ENCODE measurements at places on chromosomes 5 and 9.

GRCh38 chr5:151643388-151643787 is 43.3 kb downstream of the SPARC start:
- DNase-seq: no peak

DNA sequence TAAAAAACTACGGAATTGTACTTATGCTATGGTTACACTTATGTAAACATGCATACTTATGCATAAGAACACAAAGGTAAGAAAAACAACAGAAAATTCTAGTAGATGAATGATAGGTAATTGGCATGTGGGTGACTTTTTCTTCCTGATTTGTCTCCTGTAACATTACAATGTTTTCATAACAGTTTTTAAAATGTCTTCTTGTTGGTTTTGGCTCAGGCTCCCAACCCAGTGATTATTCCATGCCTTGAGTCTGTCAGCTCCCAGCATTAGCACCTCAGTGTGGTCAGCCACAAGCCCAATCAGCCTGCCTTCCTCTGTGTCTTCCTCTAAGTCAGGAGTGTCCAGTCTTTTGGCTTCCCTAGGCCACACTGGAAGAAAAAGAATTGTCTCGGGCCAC is 7.9 kb upstream of the FOXE1 start:
- DNase-seq: no peak

DNA sequence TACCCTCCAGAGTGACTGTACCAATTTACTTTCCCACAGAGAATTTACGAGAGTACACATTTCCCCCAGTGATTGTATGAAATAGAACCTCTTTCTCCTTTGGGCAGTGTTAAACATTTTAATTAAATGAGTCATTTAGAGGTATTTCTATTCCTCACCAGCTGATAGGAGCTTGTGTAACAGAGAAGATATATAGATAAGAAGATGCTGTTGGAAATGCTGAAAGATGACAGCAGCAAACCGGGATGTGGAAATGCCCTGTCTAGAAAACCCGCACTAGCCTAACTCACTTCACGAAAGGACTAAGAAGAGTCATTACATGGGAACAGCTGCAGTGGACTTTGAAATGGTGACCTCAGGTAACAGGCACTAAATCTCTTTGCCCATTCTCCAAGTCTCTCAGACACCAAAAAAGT is 68.3 kb downstream of the LPAR1 start:
- DNase-seq: no peak

- no peak for DNase-seq
Measured at GRCh38 chr5:74903165-74903787, 37.1 kb upstream of the FAM169A start.

DNA sequence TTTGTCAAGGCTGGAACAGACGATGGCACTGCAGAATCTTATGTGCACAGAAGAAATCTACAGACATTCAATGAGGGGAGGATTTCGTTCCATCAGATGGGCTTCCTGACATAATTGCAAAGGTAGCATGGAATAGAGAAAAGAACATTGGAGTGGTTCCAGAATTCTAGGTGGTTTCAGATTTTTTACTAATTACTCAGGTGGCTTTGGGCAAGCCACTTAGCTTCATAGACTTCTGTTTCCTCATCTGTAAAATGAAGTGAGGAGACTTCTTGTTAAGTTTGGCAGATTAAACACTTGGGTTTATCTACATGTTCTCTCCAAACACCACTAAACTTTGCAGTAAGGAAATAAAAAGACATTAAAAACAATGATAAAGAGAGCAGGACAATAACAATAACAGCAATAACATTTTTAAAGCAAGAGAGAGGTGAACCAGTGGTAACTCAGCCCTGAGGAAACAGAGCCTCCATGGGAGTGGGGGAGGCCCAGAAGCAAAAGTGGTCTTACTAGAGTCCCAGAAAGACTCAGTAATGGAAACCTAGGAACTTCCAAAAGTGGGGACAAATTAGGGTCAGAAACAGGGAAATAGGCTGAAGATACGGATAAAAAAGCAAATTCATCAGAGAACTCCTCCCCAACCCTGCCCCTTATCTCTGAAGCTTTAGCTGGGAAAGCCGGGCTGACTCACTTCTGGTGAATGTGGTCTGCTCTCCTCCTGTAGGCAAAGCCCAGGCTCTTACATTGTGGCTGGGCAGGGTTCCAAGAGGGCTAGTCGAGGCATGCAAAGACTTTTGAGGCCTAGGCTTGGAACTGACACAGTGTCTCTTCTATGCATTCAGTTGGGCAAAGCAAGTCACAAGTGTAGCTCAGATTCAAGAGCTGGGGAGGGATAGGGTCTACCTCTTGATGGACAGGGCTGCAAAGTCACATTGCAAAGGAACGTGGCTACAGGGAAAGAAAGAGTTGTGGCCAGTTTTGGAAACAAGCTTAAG is 11.8 kb upstream of the ACTBL2 start:
- no peak for DNase-seq

- no peak for DNase-seq
Measured at GRCh38 chr5:5421149-5421960, 1.1 kb upstream of the ICE1 start.

DNA sequence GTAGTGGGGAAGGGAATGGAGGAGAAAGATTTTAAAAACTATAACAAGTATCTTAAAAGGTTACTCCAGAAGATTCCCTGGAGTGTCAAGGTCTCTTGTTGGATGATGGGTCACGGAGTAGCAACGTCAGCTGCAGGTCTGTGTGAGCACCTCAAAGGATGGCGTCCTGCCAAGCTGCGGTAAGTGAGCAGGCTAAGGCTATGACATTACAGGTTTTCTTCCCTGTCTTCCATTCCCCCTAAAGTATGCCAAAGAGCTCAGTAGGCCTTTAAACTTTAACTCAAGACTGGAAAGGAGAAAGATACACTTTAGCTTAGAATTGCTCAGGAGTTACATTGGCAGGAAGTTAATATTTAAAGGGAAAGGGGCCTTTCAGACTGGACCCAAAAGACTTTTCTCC is 17.5 kb downstream of the SPOCK1 start:
- no peak for DNase-seq

DNA sequence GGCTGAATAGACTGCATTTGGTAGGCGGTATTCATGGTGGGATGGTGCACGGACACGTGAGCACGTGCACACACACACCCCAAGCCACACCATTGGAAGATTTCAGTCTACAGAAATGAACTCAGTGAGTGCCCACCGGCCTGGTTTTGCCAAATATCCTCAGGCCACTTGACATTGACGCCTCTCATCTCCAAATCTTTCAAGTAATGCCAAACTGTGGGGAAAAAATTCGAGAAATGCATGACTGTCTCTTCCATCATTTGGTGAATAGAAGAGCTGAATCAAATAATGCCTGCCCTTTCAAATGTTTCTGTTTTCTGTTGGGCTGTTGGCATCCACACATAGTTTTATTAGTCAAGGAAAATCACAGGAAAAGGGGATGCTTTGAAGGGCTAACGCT is 182.3 kb upstream of the EFNA5 start:
- DNase-seq: no peak

GRCh38 chr9:20043461-20043860 is 254.6 kb upstream of the SLC24A2 start:
- DNase-seq: no peak

DNA sequence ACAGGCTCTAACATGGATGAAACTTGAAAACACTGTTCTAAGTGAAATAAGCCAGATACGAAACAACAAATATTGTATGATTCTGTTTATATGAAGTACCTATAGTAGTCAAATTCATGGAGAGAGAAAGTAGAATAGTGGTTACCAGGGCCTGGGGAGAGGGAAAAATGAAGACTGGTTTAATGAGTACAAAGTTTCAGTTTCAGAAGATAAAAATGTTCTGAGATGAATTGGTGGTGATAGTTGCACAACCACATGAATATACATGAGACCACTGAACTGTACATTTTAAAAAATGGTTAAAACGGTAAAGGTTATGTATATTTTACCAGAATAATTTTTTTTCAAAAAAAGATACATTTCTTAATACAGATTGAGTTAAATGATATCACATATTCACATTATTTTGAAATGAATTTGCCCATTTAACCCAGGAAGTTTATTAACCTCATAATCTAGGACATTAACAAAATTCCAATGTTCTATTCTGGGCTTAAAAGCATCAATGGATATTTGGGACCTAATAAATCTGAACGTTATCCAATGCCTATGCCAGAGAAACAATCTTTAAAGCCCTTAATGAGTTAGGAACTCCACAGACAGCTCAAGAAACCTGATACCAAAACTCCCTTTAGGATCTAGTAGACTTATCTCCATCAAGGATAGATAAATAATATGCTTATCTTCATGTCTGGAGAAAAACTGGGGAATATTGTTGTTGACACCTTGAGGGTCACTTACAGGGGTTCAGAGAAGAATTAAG is 521.3 kb downstream of the EFNA5 start:
- DNase-seq: no peak

DNA sequence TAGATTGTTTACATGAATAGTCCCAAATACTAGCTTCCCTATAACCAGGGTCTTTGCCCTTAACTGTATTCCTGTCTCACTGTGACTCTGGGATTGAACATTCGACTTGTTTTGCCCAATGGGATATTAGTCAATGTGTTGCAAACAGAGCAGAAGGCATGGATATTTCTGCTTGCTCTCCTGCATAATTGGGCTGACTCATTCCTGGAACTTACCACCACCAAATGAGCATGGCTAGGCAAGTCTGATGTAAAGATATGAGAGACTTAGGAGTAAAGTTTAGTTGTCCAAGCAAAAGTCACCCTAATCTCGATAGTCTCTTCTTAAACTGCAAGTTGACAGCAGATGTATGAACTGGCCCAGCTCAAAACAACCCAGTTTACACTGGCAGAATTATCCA is 273.5 kb upstream of the CCNG1 start:
- DNase-seq: no peak

DNA sequence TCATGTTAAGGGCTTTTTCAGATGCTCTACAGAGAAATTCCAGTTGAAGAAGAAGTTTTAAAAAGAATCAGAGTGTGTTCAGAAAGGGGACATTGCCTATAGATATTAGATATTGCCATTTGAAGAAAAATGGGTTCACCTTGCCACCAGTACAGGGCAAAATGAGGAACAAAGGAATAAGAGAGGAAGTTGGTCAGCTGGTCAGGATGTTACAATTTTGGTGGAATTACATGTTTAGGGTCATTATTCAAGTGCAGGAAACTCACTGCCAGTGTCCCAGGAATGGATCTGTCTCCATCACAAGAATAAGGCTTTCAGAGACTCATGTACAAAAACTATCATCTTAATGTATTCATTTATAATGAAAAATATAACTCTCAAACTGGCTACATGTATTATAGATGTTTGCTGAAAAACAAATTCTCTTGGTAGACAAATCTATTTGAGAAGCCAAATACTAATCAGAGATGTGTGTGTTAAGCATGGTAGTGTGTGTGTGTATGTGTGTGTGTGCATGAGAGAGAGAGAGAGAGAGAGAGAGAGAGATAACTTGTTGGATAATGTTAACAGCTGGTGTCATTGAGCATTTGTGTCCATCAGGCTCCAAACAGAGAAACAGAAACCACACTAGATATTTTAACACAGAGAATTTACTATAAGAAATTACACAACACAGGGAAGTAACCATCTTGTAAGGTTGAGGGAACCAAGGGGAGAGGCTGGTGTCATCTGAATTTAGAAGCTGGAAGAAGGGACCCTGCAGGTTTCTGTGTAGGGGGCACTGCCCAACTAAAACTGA is 5.0 kb upstream of the C1QTNF3 start:
- no peak for DNase-seq

GRCh38 chr5:89673019-89673418 is 736.5 kb downstream of the CETN3 start:
- DNase-seq: no peak

DNA sequence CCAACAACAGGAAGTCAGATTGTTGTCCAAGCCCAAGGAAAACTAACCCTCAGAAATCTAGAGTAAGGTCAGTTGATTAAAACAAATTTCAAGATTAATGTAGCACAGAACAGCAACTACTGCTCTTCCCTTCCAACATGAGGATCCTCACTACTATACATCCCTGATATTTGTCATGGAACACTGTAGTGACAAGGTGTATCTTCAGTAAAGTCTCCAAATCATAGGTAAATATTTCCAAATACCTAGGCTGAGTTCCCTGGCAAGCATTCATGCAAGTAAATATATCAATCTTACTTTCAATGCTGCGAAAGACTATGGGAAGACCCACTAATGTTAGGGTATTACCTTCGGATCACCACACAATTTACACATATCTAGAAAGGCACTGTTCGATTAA is 986.9 kb upstream of the ARRDC3 start:
- no peak for DNase-seq

DNA sequence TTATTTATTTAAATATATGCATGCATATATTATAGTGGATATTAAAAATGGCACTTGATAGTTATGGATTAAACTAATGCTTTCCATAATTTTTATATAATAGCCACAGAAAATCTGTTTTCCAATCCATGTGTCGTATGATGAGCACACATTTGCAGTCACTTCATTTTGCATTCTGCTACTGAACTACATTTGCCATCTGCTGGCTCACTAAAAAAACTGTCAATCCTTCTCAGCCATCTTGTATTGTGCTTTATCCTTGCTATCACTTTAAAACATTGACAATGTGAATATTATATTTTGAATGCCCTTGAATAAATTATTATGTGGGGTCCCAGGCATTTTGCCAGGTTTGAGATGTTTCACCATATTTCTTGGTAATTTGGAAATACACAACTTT is 586.6 kb downstream of the DNAH5 start:
- no peak for DNase-seq

- no peak for DNase-seq
Measured at GRCh38 chr5:151406322-151406947, 41.0 kb upstream of the SLC36A1 start.

GRCh38 chr5:38739011-38739704 is 106.7 kb upstream of the OSMR start:
- no peak for DNase-seq

- DNase-seq: no peak
Measured at GRCh38 chr5:80867233-80867632, 92.9 kb upstream of the RASGRF2 start.

DNA sequence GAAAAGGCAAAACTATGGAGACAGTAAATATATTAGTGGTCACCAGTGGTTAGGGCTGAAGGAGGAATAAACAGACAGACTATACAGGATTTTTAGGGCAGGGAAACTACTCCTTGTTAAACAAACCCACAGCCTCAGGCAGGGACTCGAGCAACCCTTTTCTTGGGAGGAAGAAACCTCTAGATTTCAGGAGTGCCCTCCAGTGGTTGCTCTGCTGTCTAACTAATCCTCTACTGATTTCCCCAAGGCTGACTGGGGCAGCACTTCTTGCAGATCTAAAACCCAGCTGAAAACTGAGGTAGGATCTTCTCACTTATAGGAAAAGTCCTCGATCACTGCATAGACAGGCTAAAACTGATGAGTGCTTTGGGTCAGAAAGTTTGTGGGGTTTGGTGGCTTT is 176.8 kb downstream of the ISOC1 start:
- DNase-seq: no peak

GRCh38 chr9:136147890-136148714 is 29.4 kb upstream of the TMEM250 start:
- DNase-seq: no peak

All from GOT3 (cell line).